Left colon (tissue), 2 donors: ENCODE measurements at places on chromosomes 16 and 17. TPM values are rescaled to one million over a fixed set of nuclear protein-coding genes. Genes with fewer than 3 reads are reported as not detected.

The PLEKHM1 gene
- total RNA-seq: 56.9 TPM

The HES7 gene
- not detected for total RNA-seq

The SCIMP gene
- total RNA-seq: 2.3 TPM

The CYGB gene
- 12.2 TPM for total RNA-seq

The KLHL36 gene
- 61.8 TPM for total RNA-seq

The GINS2 gene
- total RNA-seq: 3.2 TPM
